ENCODE measurements at places on chromosomes 12 and 14.

GRCh38 chr12:112964067-112964670, 14.2 kb upstream of the OAS2 start:
- DNase-seq = no peak

GRCh38 chr12:96399919-96400630, at the start of gene CDK17:
CDK17 (minus strand) TSS chr12:96400439; CDS start chr12:96334836, 65,603 bp downstream.
- peak; percentile 87 for DNase-seq

DNA sequence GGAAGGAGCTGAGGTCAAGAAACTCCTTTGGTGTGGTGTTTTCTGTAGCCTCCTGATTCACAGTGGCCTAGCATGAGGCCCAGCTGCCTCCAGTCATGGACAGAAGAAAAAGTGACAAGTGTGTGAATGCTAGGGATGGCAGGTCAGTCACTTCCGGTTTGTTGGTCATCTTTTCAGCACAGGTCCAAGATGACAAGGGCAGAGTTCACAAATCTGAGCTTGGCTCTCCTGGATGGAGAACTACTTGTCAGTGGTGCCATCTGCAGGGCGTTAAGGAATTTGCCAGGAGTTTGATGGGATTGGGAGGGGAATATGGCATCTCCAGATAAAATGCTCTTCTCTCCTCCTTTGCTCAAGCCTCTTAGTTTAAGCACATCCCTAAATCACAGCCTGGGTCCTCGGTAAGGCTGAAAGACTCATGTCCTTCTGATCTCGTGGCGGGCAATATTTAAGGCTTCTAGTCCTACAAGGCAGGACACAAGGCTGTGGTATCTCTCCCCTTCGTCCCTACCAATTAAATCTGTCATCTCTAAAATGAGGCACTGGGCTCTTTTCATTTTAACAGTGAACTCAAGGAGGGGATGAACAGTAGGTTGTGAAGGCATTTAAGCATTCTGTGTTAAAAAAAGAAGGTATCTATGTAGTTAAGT, 10.0 kb downstream of the TUBA1B start:
- no peak for DNase-seq

- no peak for DNase-seq
These were observed 416.5 kb downstream of the NELL2 start for GRCh38 chr12:44459569-44459968.

DNA sequence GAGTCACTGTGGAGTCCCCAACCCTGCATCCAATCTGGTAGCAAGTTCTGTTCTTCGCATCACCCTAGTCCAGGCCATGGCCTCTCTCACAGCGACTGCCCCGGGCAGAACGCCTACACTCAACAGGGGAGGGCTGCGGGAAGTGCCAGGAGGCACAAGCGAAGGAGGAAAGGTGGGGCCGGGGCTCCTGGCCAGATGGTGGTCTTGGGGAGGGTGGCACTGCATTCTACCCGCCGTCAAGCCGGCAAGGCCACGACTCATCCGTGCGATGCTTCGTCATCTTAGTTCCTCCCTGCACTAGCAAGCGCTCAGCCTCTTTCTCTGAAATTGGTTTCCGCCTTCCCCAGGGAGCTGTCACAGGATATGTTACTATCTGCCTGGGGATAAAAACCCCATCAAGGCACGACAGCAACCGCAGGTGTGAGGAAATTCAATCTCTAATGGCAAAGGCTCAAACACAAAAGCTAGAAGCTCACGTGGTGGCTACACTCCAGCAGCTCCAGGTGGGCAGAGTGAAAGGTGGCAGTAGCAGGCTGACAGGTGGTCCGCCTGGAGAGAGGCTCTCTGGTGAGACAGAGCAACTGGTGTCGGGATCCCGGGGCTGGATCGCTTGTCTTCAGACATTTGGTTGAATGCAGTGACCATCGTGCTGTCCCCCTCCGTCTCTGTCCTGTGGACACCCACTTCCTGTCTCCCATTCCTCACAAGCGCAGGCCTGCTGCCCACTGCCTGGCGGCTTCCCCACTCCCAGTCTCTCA, 34.1 kb downstream of the ACADS start:
- DNase-seq = no peak

Measured in uterus (tissue), 4 donors.